ENCODE measurements at places on chromosomes 12 and 14. TPM values are rescaled to one million over a fixed set of nuclear protein-coding genes. Genes with fewer than 3 reads are reported as not detected.

The CTSG gene
- 4.3 TPM for total RNA-seq

The SLC2A14 gene
- total RNA-seq: not detected

The AMHR2 gene
- not detected for total RNA-seq

The TNFAIP2 gene
- 73.4 TPM for total RNA-seq

GRCh38 chr12:23096321-23096720 is 471.4 kb downstream of the ETNK1 start:
- no peak for DNase-seq

DNA sequence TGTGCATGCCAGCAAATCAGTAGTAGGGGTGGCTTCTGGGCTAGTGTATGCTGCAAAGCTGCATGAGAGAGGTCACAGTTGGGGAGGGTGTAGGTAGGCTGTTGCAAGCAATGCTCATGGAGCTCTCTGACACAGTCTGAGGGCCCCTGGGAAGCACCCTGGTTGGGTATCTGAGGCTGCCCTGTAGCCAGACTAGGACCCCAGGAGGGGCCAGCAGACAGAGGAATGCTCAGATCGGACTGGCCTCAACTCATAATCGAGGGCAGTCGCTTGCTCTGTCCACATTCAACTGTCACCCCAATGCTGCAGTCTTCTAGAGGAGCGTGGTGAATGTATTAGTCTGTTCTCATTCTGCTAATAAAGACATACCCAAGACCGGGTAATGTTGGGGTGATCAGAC is 204.0 kb upstream of the ALG10 start:
- no peak for DNase-seq
